Upper lobe of left lung (tissue), 6 donors: ENCODE measurements at places on chromosomes 5 and 9. TPM values are rescaled to one million over a fixed set of nuclear protein-coding genes. Genes with fewer than 3 reads are reported as not detected.

The CFAP90 gene
- 11.3 TPM for total RNA-seq

The SOWAHA gene
- total RNA-seq, result 0.46 TPM

The PCDHGB2 gene
- 2.6 TPM for total RNA-seq

The IL6ST gene
- total RNA-seq, result 177 TPM

The CAMK4 gene
- 36.7 TPM for total RNA-seq

The RASEF gene
- 14.5 TPM for total RNA-seq
